D341Med (cell line): ENCODE measurements at places on chromosomes 6 and 20.

DNA sequence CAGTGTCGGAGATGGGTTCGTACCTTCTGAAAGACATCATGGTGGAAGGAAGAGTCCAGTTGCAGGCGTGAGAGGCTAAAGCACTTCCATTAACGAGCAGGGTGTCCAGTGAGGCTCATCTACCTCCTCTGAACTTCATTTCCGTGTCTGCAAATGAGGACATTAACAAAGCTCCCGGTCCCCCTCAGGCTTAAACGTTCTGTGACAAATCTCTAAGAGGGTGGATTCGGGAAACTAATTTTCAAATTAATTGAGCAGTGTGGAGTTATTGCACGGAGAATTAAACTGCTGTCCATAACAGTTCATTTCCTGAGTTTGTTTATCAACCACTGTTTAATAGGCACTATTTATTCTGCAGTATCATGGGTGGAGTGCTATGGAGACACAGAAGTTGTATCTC, 68.2 kb downstream of the TRMT6 start:
- no peak for DNase-seq

GRCh38 chr20:10987651-10988383, 314.0 kb upstream of the JAG1 start:
- DNase-seq = no peak

DNA sequence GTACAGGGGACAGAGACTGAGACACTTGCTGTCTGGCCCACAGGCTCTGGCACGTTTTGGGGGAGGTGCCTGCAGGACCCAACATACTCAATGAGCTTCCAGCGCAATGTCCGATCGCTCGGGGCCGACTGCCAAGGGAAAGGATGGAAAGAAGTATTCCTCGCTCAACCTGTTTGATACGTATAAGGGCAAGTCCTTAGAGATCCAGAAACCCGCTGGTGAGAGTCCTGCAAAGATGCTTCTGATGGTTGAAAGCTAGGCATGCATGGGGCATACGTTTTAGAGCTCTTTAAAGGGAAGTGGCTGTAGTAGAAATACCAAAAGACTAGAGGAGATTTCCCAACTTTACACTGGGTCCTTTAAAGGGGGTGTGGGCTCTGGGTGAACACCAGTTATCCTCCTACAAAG, 2.2 kb downstream of the PRRC2A start:
- DNase-seq = no peak

- DNase-seq = no peak
Observed at GRCh38 chr6:28551891-28552666, 26.4 kb downstream of the GPX5 start.

DNA sequence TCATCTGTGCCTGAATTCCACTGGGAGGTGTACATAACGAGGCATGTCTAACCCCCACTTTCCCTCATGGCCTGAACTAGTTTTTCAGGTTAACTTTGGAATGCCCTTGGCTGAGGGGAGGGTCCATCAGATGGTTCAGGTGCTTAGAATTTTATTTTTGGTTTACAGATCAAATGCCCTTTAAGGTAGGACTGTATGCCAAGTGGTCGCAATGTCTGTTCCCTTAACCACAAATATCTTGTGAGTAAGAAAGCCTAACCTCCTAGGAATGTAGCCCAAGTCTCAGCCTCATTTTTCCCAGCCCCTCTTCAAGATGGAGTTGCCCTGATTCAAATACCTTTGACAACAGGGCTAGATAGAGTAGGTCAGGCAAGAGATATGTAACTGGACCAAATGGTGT, 78.4 kb downstream of the RNASET2 start:
- DNase-seq = no peak

DNA sequence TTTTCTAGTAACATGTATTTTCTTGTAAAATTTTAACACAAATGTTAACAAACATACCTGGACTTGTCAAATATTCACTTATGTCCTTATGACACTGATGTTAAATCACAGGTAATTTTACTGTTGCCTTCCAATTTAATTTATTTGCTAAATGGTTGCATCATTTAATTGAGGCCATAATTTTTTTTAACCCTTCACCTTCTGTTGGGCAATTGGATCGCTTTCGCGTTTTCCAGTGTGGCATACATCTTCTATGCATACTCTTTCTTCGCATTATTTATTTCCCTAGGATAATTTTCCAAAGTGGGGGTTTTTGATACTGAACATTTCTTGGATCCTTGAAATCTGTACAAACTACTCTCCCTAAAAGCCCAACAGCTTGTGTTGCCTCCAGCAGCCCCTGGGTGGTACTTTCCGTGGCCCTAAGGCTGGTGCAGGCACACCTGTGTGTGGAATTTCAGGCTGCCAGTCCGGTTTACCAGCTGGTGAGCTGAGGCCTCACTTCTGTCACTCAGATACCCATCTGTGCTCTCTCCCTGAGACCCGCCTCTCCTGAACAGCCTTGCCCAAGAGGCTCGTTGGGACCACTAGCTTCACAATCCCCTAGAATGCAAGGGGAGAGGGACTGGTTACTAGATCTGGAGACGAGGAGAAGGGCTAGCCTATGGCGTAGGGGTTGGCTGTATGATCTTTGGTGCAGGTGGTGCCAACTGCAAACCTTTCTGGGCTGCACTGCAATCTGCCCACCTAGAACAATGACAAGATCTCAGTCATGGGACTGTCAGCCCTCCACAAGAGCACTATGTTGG, 11.2 kb upstream of the C20orf144 start:
- no peak for DNase-seq

GRCh38 chr6:31806470-31807272, at the start of gene LSM2:
Gene LSM2 (minus strand): TSS chr6:31806966. CDS start chr6:31806757, 209 bp downstream.
- DNase-seq = peak; percentile 100

GRCh38 chr20:22348010-22348409, 236.4 kb downstream of the FOXA2 start:
- DNase-seq = no peak

- no peak for DNase-seq
Observed at GRCh38 chr6:158408552-158409130, 96.4 kb downstream of the TULP4 start.

DNA sequence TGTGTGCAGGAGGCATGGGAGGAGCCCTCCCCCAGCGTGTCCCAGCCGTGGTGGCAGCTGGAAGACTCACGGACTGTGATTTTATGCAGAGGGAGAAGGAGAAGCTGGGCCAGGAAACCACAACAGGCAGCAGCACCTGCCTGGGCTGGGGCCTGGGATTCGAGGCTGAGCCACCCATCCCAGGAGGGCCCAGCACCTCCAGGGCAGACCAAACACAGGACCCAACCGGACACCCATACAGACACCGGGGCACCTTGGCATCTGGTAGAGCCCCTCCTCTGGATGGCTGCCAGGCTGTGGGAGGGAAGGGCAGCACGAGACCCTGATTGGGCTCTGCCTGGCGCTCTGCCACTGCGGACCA, 41.7 kb upstream of the CHRNA4 start:
- DNase-seq = no peak
